Activated CD8-positive, alpha-beta T cell treated with anti-CD3 and anti-CD28 coated beads, Interleukin-2, amount 10 ng/mL, durations not matched to agents 7 days and 5 days (primary cell): ENCODE measurements at places on chromosomes 6 and 20. TPM values are rescaled to one million over a fixed set of nuclear protein-coding genes. Genes with fewer than 3 reads are reported as not detected.

Gene KCNK5
- total RNA-seq, result 12.0 TPM

Gene MTRF1L
- 20.6 TPM for total RNA-seq

Gene SLC12A5
- total RNA-seq, result 1.3 TPM

Gene RAET1G
- not detected for total RNA-seq

Gene SNAP91
- total RNA-seq, result not detected
